SHP77 treated with DMSO at 0.1 percent for 48 hours (cell line): ENCODE measurements at places on chromosomes 16 and 17.
A peak's percentile ranks its signal among the peaks of the same experiment; 100 is the strongest.

DNA sequence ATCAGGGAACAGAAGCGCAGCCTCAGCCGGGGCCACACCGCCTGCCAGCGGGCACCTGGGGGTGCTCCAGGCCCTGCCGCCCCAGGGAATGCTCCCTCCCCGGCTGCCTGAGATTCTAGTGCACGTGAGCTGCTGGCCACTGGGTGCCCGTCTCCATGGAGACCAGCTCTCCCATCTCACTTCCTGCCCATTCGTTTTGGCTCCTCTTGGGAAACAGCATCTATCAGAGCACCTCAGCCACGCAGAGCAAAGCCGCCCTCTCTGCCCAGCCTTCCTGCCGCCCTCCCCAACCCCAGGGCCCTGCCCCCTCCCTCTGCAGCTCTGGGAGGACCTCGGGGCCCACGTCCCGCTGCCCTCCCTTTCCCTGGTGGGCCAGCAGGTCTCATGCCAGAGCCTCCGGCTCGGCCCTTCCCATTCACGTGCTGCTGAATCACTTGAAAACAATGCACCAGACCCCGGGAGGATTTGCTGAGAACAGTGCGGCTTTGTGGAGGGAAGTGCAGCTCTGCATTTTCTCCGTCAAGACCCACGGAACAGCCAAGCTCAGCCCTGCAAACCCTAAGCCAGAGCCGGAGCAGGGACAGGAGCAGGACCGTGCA lies 19.4 kb downstream of the CEP295NL start:
- DNase-seq = peak; percentile 84

GRCh38 chr16:49556606-49557446 lies 183.2 kb downstream of the C16orf78 start:
- peak; percentile 83 for DNase-seq

- DNase-seq = no peak
These were observed 9.4 kb upstream of the MAP2K6 start for GRCh38 chr17:69405096-69405495.

- DNase-seq = no peak
These were observed 210.8 kb downstream of the GSG1L start for GRCh38 chr16:27852681-27853080.

DNA sequence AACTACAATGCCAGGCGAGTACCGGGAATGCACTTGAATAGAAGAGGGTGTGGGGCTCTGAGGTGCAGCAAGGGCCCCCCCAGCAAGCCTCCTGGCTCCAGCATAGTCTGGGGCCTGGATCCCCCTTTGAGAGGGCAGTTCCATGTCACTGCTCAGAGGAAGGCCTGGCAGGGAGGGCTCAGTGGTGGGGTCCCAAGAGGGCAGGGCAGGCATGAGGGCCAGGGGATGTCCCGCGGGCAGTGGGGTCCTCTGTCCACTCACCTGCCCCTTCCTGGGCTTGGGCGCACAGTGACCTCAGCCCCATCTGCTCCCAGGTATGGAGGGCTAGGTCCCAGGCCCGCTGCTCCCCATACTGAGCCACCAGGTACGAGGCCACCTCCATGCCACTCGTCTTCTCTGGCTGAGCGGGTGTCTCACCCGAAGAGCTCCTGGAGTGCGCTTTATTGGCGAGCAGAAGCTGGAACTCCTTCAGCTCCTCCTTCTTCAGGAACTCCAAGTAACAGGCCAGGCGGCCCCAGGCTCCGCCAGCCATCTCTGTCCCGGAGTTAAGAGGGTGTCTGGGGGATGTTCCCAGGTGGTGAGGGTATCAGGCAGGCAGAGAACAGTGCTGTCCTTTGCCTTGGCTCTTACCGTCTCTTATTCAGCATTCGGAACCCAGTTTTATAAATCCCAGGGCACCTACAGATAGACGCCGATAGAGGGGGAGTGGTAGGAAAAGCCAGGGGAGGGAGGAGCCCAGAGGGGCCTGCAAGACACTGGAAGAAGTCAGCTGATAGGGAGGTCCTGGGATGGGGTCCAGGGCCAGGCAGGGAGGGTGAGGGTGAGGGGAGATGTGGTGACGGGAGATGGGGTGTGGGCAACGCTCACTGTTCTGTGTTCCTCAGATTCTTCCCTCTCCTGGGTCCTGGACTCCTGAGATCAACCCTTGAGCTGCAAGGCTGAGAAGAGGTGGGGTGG lies 605 bp downstream of the NLRP1 start:
- DNase-seq = no peak

DNA sequence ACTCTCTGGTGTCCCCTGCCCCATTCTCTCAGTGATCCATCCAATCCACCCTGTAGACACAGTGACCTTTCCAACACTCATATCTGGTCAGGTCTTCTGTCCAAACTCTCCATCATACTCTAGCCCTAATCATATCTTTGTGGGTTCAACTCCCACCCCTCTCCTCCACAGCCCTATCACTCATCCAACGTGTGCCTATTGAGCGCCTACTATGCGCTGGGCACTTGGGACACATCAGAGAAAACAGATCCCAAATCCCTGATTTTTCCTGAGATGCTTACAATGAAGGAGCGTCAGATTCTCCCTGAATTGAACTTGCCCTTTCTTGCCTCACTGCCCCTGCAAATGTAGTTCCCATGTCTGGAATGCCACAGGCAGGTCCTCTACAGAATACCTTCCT lies 1.8 kb downstream of the DCTPP1 start:
- DNase-seq = no peak

DNA sequence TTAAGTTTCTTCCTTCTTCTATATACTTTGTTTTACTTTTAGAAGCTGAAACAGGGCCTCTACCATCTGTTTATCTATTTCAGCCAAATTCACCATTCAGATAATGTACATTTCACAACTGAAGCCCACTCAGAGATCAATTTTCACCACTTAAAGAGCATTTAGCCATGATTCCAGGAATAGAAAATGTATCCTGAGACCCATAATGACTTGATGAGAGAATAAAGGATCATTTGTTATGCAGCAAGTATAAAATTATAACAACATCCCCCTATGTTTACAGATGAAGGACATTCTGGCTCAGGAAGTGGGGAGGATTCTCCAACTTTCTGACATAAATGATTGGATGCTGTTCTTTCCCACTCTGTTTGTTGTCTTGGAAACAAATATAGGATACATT lies 962.1 kb upstream of the EEF2KMT start:
- DNase-seq = no peak

DNA sequence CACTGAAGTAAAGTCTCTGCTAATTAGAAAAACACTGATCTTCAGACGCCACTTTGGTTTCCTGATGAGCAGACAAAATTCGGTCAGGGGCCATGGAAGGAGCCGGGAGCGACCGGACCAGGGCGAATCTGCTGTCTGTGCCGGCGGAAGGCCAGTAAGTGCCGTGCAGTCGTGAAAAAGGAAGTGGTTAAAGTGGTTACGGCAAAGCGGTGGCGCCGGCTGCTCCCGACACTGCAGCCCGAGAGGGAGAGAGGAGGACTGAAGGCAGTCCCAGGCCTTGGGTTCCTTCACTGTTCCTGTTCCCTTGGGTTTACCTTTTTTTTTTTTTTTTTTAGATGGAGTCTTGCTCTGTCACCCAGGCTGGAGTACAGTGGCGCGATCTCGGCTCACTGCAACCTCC lies 17.3 kb upstream of the HEXD start:
- DNase-seq = no peak

- DNase-seq = no peak
These were observed 49.1 kb downstream of the TBC1D16 start for GRCh38 chr17:79986411-79987186.

DNA sequence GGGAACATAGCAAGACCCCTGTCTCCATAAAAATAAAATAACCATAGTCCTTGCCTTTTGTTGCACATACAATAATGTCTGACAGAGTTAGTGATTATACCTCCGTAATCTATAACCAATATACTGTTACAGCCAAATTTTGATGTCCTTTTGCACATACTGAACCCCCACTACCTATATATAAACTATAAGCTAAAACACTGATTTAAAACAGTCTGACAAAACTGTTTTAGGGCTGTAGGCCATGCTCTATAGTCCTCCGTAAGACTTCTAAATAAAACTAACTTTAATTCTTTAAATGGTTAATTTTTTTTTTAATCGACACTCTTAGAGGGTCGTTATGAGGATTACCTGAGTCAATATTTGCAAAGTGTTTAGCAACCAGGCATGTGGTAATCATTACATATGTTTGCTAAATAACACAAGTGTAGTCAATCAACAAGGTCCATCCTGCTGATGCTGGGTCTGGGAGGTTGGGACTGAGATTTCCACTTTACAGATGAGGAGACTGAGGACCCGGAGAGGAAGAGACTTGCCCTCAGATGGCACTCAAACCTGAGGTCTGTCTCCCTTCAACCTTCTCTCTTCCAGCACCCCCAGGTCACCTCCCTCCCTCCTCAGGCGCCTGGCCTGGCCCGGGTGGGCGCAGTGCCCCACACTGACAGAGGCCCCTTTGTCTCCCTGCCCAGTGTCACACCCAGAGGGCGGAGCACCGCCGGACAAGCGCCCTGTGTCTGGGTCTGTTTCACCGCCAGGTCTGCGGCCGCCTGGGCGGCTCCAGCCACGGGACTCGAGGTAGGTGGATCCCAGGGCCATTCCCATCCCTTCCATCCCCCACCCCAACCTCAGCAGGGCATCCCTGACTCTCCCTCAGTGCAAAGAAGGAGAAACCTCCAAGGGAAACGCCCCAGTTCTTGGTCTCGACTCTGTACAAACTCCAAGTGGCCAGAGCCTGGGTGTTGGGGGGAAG lies 10.3 kb downstream of the ZNF385C start:
- DNase-seq = no peak

DNA sequence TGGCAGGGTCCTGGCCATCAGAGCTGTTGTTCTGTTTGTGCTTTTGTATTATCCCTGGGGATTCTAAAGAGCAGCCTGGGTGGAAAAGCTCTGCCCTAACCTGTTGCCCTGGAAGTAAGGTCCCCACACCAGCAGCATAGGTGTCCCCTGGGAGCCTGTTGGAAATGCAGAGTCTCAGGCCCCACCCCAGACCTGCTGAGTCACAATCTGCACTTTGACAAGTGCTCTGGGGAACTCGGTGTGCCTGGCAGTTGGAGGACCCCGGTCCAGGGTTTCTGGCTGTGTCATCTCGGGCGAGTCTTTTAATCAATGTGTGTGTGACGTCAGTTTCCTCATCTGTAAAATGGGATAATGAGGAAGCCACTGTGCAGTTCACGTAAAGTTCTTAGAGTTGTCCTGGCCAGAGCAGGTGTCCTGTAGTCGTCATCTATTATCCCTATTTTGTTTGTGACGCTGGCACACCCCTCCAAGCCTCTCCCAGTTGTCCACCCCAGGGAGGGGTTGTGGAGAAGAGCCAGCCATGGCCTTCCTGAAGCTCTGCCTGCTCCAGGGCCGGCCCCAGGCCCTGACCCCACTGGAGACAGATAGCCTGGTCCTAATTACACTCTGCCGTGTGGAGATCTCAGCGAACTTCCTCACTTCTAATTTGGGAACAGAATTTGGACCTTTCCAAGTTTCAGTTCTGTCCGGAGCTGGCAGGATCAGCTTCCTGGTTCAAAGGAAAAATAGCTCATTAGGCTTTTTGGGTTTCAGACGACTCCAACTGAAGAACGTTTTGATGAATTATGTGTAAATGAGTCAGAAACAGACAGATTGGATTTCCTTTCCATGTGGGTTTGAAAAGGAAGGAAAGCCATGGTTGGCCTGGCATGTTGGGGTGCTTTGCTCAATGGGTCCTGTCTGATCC lies 295.7 kb upstream of the FOXF1 start:
- DNase-seq = no peak

- DNase-seq = no peak
These were observed 5.6 kb downstream of the ARRB2 start for GRCh38 chr17:4716081-4716480.

GRCh38 chr17:27452828-27453227 lies 3.4 kb upstream of the KSR1 start:
- DNase-seq = no peak

DNA sequence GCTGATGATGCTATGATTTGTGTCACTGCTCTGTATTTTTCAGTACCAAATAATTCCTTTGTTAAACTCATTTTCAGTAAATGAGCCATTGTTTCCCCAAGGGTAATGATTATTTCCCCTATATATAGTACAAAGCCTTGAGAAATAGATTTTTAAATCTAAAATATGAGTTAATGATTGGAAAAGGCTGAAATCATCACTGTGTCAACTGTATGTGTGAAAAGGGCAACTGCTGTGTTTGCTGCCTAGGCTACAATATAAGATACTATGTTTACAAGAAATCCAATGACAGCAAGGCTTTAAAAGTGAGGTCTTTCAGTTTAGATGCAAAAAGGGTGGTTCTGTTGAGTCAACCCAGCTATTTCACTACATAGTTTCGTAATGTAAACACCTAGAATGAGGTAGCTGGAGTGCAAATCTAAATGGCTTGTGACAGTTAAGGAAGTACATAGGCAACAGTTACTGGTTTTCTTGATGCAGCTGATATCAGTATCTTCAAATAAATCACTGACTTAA lies 15.3 kb downstream of the NLK start:
- DNase-seq = no peak

DNA sequence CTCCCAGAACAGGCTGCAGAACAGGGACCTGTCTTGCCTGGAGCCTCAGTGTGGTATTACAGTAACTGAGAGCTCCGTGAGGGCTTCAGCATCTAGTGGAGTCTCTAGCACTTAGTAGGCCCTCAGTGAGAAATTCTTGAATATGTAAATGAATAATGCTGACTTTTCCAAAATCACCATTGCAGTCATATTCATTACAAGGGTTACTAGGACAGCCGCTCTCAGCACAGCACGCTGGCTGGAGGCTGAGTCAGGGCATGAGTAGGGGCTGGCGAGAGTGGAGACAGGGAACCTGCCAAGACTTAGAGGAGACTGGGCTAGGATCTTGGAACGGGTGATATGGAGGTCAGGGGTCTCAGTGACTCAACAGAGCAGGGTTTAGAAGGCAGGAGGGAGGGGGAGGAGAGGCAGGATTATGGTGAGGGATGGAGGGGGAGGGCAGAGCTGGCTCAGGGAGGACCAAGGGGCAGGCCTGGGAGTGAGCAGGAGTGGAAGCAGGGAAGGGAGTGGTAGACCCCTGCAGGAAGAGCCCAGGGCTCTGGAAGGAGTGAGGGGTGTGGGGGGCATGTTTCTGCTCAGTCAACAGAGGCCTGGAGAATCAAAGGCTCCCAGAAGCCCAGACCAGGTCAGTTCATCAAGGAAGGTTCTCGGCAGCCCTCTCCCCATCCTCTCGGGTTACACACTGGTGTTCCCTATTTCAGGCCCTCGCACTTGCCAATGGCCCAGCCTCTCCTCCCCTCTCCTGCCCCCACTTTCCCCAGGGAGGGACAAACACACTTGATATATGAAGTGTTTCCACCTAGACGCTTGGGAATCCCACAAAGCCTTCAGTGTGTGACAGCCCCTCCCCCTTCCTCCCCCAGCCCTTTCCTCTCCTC lies 42.3 kb downstream of the FZD2 start:
- no peak for DNase-seq

- no peak for DNase-seq
These were observed 67.2 kb downstream of the PARN start for GRCh38 chr16:14562691-14563491.
